Right renal pelvis (tissue), 4 donors: ENCODE measurements at places on chromosomes 4 and X. TPM values are rescaled to one million over a fixed set of nuclear protein-coding genes. Genes with fewer than 3 reads are reported as not detected.

DNA sequence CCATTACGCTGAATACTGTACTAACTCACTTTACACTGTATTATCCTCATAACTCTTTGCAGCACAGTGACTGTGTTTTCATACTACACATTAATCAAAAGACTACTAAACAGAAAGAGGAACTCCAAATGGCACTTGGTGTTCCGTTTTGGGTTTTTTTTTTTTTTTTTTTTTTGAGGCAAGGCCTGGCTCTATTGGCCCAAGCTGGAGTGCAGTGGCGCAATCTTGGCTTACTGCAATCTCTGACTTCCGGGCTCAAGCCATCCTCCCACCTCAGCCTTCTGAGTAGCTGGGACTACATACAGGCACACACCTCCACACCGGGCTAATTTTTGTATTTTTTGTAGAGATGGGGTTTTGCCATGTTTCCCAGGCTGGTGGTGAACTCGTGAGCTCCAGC, 10.7 kb downstream of the KLHL8 start:
- no peak for DNase-seq

GRCh38 chr4:149791851-149792250, 23.8 kb downstream of the IQCM start:
- DNase-seq = no peak

- DNase-seq = no peak
Measured at GRCh38 chr4:97984545-97985131, 158.6 kb downstream of the STPG2 start.

- DNase-seq = no peak
Measured at GRCh38 chr4:148441624-148441985, 609 bp downstream of the NR3C2 start.

GRCh38 chrX:150989420-150989819, 6.3 kb downstream of the HMGB3 start:
- no peak for DNase-seq

GRCh38 chr4:89287945-89288344, 19.7 kb downstream of the GPRIN3 start:
- no peak for DNase-seq

HOPX gene
- polyA plus RNA-seq = 16.6 TPM

CXorf51B gene
- not detected for polyA plus RNA-seq

RHOH gene
- polyA plus RNA-seq = 0.28 TPM

GRCh38 chrX:51459125-51459524, 37.3 kb downstream of the NUDT11 start:
- DNase-seq = no peak

GRCh38 chr4:117063961-117064696, 21.2 kb downstream of the TRAM1L1 start:
- no peak for DNase-seq

CYLC1 gene
- not detected for polyA plus RNA-seq

GRCh38 chr4:87057835-87058355, 123.1 kb downstream of the AFF1 start:
- DNase-seq = no peak

GRCh38 chr4:94442251-94442650, 9.5 kb upstream of the PDLIM5 start:
- DNase-seq = no peak

GRCh38 chr4:95522682-95523530, 25.9 kb downstream of the UNC5C start:
- no peak for DNase-seq

GRCh38 chr4:17865866-17866363, 55.1 kb downstream of the NCAPG start:
- no peak for DNase-seq

DNA sequence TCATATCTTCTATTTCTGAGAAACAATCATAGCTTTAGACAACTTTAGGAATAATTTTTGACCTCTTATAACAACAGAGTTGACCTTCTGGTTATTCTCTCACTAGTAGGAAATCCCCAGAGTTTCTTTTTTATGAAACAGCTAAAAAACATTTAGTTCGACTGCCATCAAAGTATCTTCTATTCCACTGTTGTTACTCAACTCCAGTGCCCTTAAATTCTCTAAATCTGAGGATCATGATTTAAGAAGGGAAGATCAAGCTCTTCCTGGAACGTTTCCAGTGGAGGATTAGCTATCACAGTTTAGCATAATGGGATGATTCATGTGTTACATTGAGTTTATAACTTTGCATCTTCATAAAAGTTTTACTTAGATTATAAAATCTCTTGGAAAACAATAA, 134.9 kb upstream of the VEGFC start:
- no peak for DNase-seq

DNA sequence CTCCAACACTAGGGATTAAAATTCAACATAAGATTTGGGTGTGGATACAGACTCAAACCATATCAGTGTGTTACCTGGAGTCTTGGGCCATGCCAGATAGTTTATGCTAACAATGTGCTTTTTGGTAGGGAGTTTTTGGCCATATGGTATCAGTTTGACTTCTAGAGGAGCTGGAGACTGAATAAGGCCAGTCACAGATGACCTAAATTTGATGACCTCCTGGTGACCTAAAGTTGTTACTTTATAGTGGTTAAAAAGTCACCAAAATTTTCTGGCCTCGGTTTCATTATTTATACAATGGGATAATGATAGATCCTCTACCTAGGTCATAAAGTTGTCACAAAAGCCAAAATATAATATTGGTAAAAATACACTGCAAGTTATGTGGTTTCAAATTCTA, 877.1 kb downstream of the RAPGEF2 start:
- DNase-seq = no peak

GRCh38 chr4:86481440-86481839, 112.7 kb upstream of the PTPN13 start:
- DNase-seq = no peak

CENPE gene
- 13.9 TPM for polyA plus RNA-seq

NAP1L3 gene
- polyA plus RNA-seq = 13.8 TPM

DNA sequence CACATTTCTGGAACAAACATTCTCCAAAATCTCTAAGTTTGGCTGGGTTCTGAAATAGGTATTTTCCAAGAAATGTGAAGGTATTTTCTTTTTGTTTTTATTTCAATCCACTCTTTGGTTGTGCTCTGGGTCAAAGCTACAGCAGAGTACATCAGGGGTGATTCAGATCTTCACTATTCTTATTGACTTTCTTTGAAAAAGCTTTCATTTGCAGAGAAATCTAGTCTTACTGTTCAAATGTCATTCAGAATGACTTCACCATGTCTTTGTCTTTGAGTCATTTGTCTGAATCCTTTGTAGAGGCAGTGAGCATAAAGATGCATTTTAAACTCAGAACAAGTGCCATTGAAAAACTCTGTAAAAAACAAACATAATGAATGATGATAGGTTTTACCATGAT, 547.2 kb upstream of the ADGRL3 start:
- no peak for DNase-seq

GRCh38 chr4:185819144-185819543, 7.2 kb upstream of the SORBS2 start:
- DNase-seq = no peak

- DNase-seq = no peak
Measured at GRCh38 chr4:156685308-156685707, 286.3 kb downstream of the PDGFC start.

PWWP3B gene
- polyA plus RNA-seq = 3.6 TPM

IQSEC2 gene
- polyA plus RNA-seq = 14.0 TPM

DNA sequence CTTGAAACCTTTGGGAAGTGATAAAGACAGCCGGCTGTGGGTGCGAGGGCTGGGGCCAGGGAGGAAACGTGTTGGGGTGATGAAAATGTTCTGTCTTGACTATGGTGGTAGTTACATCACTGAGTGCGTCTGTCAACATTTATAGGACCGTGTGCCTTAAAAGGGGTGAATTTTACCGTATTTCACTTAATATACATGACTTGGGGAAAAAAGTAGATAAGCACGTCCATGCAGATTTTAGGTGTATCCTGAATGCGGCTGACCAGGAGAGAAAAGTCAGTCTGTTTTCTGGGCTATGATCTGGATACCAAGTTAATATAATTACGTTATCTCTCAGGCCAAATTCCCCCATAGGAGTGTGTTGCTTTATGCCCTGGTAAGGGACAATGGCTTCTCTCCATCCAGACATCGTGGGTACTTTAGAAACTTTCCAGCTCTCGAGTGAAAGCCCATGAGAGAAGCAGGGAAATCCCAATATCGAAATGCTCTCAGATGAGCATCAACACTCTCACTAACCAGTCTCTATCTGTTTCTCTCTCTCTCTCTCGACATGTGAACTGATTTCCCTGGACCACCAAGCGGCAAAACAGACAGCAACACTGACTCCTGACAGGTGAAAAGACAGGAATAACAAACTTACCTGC, 71.5 kb downstream of the IRF2 start:
- DNase-seq = no peak

GRCh38 chr4:146633471-146633800, 5.3 kb upstream of the POU4F2 start:
- no peak for DNase-seq

DNA sequence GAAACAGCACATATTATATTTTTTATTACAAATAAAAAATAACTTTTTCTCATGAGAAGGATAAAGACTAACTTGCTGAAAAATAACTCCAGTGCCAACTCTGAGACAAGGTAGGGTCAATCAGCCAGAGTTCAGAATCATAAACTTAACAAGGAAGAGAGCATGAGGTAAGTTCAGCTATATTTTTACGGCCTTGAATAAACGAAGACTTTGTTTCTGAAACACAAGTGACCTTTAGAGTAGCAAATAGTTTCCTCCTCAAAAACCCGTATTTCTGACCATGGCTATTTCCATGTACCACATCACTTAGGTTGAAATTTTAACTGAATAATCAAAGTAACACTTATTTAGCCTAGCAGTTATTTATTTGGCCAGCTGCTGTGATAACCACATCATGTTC, 45.5 kb downstream of the PRDM5 start:
- DNase-seq = no peak

F8A1 gene
- 15.5 TPM for polyA plus RNA-seq

DNA sequence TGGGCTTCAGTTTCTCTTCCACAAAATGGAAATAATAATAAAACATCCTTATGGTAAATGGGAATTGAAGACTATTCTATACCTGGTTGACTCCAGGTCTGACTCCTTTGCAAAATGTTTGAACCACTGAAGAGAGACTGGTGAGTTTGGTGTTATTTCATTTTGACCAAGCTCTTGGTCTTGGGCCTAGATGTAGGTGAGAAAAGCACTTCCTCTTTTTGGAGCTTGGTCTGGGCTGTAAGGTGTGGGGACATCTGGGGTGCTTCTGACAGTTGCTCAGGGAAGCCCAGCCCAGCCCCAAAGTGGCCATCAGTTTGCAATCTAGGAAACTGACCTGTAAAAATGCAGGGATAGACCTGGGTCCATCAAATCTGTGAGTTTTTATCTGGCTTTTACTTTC, 26.8 kb upstream of the SOD3 start:
- no peak for DNase-seq

DNA sequence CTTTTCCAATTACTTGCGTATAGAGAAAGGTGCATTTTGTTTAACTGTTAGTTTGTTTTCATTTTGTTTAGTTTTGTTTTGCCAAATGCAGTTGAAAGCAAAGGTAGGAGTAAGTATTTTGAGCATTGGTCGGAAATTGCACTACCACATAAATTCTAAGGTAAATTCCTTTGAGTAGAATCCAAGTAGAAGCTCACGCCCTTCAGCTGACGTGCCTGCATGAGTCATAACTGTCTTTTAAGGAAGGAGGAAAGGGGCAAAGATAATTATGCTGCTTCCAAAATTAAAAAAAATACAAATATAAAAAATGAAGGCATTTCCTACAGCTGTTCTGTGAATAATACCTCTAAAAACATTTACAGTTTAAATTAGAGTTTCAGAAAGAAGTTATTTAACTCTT, 110.2 kb upstream of the MYOZ2 start:
- no peak for DNase-seq

RHOXF2 gene
- polyA plus RNA-seq = 0.57 TPM

GRCh38 chrX:78024349-78025059, 55.1 kb upstream of the PGAM4 start:
- DNase-seq = no peak

GRCh38 chrX:43968359-43968781, 4.8 kb downstream of the NDP start:
- DNase-seq = no peak

ZAR1 gene
- polyA plus RNA-seq = not detected

NDST3 gene
- polyA plus RNA-seq = 3.2 TPM

KLF3 gene
- polyA plus RNA-seq = 69.6 TPM

GRCh38 chr4:1151541-1151940, 20.8 kb downstream of the SPON2 start:
- no peak for DNase-seq

GRCh38 chrX:29542152-29542551, 673.2 kb upstream of the MAGEB2 start:
- DNase-seq = peak; percentile 5

DNA sequence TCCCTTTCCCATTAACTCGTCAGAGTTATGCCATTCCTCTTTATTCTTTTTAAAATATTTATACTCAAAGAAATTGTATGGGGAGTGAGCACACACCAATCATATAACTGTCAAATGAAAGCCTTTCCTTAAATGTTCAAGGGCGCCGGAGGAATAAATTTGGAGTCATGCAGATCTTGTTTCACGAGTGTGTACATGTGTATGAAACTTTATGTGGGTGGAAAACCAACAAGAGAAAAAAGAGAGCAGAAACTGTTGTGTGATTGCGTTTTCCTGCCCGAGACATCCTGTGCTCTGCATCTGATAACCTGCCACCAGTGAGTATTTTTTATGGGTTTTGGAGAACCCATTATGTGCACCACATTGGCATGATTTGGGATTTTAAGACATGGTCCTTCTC, 88.3 kb downstream of the FHDC1 start:
- DNase-seq = no peak

DNA sequence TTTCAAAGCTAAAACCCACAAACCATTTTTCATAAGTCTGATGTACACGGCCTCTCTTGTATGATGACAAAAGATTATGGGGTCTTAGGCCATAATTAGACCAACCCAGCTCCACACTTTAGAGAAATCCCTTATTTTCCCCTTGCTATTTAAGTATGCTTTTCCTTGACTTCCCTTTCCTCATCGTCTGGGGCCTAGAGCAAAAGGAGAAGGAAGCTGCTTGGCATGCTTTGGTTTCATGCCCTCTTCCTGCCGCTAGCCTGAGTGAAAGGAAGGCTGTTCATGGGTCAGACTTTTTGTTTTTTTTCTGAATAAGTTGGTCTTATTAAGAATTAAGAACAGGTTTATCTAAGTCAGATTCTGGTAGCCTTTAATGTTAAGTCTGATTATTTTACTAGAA, 10.6 kb upstream of the RASGEF1B start:
- no peak for DNase-seq

ADGRL3 gene
- polyA plus RNA-seq = 25.8 TPM

CHRDL1 gene
- polyA plus RNA-seq = 9.9 TPM

NUDT10 gene
- 11.7 TPM for polyA plus RNA-seq

GRCh38 chr4:184952522-184952921, 65.8 kb upstream of the HELT start:
- DNase-seq = no peak

FAM47A gene
- not detected for polyA plus RNA-seq
